ENCODE measurements at places on chromosomes 16 and 17. TPM values are rescaled to one million over a fixed set of nuclear protein-coding genes. Genes with fewer than 3 reads are reported as not detected.

DNA sequence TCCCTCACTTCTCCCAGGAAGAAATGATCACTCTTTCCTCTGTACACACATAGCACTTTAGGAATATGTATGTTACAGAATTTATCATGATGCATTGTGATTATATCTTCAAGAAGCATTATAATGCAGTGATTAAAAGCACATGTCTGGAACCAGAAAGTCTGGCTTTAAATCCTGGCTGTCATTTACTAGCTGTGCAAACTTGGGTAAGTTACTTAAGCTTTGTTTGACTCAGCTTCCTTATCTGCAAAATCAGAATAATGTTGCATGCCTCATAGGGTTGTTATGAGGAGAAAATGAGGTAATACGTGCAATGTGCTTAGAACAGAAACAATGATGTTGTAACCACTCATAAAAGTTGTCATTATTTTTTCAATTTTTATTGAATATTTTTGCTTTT, 156.3 kb upstream of the ZKSCAN2 start:
- no peak for DNase-seq

- DNase-seq, result no peak
Observed at GRCh38 chr17:41917192-41917591, 1.6 kb downstream of the ACLY start.

DNA sequence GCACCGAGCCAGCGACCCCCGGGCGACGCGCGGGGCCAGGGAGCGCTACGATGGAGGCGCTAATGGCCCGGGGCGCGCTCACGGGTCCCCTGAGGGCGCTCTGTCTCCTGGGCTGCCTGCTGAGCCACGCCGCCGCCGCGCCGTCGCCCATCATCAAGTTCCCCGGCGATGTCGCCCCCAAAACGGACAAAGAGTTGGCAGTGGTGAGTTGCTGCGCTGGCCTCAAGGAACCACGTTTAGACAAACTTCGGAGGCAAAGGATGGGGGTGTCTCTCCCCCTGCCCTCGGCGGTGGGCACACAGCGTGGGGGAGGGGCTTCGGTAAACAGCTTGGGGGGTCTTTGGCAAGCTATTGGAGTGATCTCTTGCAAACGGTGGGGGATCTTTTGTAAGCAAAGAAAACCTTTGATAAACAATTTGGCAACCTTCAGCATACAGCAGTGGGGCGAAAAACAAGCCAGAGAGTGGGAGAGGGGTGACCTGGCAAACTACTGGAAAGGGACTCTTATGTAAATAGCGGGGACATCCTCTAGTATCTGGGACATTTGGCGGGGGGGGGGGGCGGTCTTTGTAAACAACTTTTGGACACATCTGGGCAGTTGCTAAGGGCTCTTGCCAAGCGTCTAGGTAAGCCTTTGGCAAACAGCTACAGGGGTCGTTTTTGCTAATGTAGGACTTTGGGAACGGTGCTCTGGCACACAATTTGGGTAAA, 587 bp downstream of the MMP2 start:
- DNase-seq, result no peak

CIITA gene
- total RNA-seq, result 0.07 TPM

DNA sequence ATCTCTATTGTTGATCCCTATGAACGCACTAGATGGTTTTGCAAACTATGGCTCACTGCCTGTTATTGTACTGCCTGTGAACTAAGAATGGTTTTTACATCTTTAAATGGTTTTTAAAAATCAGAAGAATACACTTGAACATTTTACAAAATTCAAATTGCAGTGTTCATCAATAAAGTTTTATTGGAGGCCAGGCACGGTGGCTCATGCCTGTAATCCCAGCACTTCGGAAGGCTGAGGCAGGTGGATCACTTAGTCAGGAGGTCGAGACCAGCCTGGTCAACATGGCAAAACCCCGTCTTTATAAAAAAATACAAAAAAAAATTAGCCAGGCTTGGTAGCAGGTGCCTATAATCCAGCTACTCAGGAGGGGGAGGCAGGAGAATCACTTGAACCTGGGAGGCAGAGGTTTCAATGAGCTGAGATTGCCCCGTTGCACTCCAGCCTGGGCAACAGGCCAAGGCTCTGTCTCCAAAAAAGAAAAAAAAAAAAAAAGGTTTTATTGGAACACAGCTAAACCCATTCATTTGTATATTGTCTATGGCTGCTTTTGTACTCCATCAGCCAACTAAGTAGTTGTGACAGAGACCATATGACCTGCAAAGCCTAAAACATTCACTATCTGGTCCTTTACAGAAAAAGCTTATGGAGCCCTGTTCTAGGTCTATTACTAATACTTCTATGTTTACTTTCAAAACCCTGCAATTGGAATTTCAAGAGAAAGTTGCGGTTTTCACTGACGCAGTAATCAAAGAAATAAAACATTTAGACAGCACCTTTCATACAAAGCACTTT, 18.9 kb downstream of the IKZF3 start:
- DNase-seq, result no peak

PLLP gene
- total RNA-seq, result 8.4 TPM

ZNF750 gene
- total RNA-seq, result 0.07 TPM

GRCh38 chr17:39393736-39394135, 7.7 kb downstream of the FBXL20 start:
- no peak for DNase-seq

DNA sequence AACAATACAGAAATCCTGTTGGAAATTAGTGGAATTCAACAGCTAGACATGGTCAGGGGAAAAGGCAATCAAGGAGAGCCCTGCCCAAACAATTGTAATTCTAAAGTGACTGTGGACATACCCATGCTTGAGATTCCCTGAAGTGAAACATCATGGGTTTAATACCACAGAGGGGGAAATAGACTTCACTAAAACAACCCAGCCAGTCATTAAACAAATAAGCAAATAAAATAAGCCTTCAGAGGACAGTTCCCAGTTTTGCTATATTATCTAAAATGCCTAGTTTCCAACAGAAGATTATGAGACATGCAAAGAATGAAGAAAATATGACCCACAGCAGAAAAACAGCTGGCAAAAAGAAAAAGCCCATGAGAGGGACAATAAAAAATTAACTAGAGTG, 376.3 kb downstream of the CDH8 start:
- DNase-seq, result no peak

GRCh38 chr16:2357331-2357730, 16.8 kb upstream of the ABCA3 start:
- no peak for DNase-seq

NAGLU gene
- 30.3 TPM for total RNA-seq

- no peak for DNase-seq
Observed at GRCh38 chr17:65523853-65524664, 37.4 kb downstream of the AXIN2 start.

DNA sequence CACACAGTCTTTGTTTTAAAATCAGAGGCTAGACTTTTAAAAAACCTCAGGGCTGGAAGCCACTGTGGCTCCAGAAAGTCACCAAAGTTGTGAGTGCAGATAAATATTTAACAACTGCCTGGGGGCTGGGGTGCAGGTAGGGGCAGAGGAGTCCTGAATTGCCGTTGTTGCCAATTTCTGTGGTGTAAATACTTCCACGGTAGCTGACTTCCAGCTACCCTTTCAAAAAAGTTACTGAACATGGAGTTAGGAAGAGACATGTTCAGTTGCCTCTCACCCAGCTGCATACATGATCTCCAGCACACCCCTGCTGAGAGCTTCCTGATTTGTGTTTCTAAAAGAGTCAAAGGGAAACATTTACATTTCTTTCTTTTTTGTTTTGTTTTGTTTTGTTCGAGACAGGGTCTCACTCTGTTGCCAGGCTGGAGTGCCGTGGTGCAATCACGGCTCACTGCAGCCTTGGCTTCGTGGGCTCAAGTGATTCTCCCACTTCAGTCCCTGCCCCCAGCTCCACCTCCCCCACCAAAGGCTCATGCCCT, 58.7 kb downstream of the PLXDC1 start:
- no peak for DNase-seq

GRCh38 chr16:1105888-1106620, 10.0 kb upstream of the C1QTNF8 start:
- peak; percentile 15 for DNase-seq

GRCh38 chr17:13598353-13599167, 3.2 kb downstream of the HS3ST3A1 start:
- DNase-seq, result no peak

CCL23 gene
- total RNA-seq, result 8.0 TPM

DNA sequence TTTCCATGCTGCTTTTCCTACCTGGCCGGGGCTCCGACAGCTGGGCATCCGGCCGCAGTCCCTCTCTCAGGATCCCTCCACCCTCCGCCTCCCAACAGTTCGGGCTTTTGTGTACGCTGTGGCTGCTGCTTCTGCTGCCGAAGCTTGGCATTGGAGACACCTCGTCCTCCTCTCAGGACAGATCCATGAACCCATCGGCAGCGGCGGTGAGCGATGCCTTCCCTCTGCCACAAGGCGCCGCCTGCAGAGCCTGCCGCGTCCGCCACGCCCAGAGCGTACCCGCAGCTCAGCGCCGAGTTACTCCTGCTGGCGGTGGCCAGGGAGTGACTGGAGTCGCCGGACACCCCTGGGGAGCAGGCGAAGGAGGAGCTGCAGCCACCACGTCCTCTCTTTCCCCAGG, 2032.8 kb downstream of the TP53TG3F start:
- DNase-seq, result no peak

KRT33B gene
- not detected for total RNA-seq

TVP23B gene
- 46.3 TPM for total RNA-seq

DNA sequence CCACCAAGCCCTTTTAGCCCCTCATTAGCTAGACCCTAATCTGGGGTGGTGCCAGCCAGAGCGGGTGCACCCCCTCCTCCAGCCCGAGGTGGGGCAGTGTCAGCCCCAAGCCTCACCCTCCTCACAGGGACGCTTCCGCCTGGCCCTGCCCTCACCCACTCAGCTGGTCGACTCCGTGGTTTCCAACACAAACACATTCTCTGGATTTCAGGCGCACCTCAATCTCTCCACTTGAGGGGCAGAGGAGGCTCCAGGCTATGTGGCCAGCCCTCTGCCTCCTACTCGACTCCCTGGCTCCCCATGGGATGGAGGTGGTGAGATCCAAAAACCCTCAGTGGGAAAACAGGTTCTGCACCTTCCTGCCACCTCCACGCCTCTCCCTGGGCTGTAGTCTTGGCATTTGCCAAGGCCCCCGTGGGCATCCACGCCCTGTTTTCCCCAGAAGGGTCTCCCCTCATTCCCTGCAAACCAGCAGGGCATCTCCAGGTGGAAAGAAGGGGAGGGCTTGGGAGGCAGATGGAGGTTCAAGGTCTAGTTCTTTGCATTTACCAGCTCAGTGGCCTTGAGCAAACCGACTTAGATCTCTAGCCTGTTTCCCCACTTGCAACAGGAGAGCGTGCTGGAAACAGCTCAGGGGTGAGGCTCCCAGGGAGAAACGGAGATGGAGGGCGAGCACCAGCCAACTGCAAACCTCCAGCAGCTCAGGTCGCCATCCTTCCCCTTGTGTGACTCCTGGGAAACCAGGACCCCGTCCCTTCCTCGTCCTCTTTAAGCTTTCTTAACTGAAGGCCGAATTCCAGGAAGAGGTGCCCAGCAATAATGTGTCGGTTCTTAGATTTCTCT, 1.7 kb downstream of the EMP2 start:
- no peak for DNase-seq

All from pulmonary artery endothelial cell (primary cell).